ENCODE measurements at places on chromosomes 16 and 17.

DNA sequence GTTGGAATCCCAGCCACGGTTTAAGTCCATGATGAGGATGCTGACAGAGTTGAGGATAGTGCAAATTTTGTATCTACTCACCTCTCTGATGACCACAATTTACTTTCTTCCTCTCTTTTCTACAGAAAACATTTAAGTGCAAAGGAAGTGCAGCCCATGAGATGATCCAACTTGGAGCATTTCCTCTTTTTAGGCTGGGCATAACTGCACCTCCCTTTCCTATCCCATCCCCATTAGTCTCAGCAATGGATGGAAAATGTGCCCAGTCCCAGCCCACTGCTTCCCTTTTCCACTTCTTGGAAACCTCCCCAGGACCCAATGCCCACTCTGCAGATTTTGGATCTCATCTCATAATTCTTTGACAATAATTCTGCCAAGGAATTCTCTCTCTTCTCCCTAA is 16.6 kb upstream of the CCL8 start:
- no peak for DNase-seq

DNA sequence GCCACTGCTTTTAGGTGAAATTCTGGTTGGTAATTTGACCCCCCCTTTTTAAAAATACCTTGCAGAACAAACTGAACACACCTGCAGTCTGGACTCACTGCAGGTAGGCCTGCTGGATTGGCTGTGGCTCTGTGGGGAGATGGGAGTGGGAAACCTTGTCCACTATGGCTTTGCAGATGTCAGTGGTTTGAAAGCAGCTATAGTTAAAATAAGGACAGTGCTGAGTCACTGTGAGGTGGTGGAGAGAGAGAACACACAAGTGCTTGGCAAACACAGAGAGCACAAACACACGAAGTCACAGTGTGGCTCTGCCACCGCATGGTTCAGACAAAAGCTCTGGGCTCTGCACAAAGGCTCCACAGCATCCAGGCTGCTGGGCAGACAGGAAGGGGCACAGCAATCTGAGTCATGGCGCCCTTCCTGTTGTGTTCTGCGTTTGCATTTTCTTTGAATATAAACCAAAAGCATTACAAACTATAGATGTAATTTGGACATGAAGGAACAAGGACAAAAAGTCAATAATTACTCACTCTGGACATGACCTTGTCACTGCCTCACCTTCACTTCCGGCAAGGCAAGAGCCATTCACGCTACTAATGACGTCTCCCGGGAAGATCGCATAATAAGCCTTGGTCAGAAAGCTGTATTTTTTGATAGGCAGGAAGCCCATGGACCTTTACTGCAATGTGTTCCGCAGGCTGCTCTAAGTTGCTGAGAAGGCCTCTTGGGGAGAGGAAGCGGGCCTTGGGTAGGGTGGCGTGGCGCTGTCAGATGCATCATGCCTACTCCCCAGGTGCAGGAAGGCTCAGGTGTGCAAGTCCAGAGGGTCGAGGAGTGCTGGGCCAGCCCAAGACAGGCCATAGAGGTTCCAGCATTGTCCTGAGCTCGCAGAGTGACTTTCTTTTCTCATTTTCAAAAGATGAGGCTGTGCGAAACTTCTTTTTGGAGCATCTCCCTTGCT is 60.1 kb upstream of the MED9 start:
- no peak for DNase-seq

DNA sequence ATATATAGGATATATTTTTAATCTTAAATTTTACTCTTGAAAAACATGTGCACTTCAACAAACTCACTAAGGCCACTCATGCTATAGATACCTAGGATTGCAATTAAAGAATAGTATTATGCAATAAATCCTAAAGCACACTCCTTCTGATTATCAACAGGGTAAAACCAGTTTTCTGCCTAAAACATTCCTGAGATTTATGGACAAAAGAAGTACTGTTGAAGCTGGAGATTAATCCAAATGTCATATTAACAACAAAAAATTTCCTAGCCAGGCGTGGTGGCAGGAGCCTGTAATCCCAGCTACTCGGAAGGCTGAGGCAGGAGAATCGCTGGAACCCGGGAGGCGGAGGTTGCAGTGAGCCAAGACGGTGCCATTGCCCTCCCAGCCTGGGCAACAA is 21.4 kb downstream of the CHCT1 start:
- no peak for DNase-seq

GRCh38 chr17:29607557-29608195 is 14.7 kb downstream of the ANKRD13B start:
- no peak for DNase-seq
